ENCODE measurements at places on chromosomes 7 and 10. TPM values are rescaled to one million over a fixed set of nuclear protein-coding genes. Genes with fewer than 3 reads are reported as not detected.

DNA sequence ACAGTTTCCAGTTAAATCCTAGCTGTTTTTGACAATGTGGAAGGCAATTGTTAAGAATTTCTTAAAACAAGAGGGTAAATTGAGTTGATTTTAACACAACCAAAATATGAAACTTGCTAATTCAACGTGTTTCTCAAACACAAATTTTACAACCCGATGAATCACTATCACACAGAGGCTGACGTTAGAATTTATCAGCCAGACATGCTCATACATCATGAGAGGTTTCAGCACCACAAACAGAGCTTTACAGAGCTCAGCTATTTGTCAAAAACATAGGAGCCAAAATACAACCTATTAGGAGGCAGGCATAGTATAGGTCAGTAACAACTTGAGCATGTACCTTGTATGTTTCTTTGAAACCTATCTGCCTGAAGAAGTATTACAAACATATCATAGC, 36.1 kb downstream of the LRRN3 start:
- H3K27me3 ChIP-seq = no peaks in the 10 kb centered on the region
- H3K4me1 ChIP-seq = no peaks in the 10 kb centered on the region
- no peak overlapping the region for H3K27ac ChIP-seq
- no peak overlapping the region for H3K4me3 ChIP-seq
- DNase-seq = no peak

GRCh38 chr7:157555313-157555712, 218.5 kb downstream of the DNAJB6 start:
- H3K4me3 ChIP-seq = no peak overlapping the region
- no peaks in the 10 kb centered on the region for H3K4me1 ChIP-seq
- no peaks in the 10 kb centered on the region for H3K27me3 ChIP-seq
- no peak overlapping the region for H3K27ac ChIP-seq

DNA sequence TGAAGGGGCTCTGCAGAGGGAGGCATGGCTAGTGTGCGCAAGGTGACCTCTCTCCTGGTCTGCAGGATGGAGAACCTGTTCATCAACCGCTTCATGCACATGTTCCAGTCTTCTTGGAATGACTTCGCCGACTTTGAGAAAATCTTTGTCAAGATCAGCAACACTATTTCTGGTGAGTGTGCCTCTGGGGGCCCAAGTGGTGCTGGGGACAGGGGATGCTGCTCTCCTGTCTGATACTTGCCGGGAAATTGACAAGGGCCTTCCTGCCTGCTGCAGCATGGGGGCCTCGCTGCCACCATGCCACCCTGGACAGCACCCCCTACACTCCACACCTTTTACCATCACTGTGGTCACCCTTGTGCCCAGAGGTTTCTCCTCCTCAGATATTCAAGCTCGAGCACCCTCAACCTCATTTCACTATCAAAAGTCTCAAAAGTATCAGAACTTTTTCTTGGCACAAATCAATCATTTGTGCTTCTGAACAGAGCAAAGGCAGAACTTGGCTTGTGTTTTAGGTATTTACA, 50.0 kb downstream of the ALOX5 start:
- no peak overlapping the region for H3K4me3 ChIP-seq
- DNase-seq = no peak
- H3K36me3 ChIP-seq = no peaks in the 10 kb centered on the region
- peaks cover 8% of the 10 kb centered on the region for H3K4me1 ChIP-seq

GRCh38 chr7:91127959-91128358, 136.3 kb upstream of the FZD1 start:
- H3K4me1 ChIP-seq = no peaks in the 10 kb centered on the region
- no peak overlapping the region for H3K27ac ChIP-seq
- DNase-seq = no peak

GRCh38 chr10:122033224-122033926, 44.4 kb downstream of the TACC2 start:
- no peak overlapping the region for H3K27ac ChIP-seq
- peaks cover 16% of the 10 kb centered on the region for H3K36me3 ChIP-seq
- DNase-seq = peak; percentile 64
- no peak overlapping the region for H3K4me3 ChIP-seq
- no peaks in the 10 kb centered on the region for H3K27me3 ChIP-seq
- peaks cover 4% of the 10 kb centered on the region for H3K4me1 ChIP-seq

DNA sequence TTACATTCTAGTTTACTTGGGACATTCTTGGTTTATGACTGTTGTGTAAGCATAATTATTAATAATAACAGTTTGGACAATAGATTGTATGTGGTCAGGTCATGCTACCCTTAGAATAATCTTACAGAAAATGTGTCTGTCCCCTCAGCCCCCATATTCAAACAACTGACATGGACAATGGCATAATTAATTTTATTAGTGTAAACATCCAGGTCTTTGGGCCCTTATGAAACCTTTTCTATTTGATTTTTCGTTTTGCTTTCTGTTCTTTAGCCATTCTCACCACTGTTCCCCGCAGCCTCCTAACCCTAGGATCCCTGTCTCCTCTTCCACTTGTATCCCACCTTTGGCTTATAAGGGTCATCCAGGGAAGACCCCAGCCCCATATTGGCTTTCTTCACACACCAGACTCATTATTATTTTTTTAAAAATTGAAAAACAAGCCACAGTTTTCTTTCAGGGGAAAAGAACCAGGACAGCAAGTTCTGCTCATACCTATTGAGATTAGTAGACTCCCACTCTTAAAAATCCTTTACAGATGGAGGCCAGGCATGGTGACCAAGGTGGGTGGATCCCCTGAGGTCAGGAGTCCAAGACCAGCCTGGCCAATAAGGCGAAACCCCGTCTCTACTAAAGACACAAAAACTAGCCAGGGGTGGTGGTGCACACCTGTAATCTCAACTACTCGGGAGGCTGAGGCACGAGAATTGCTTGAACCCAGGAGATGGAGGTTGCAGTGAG, 11.5 kb downstream of the VIM start:
- no peak for DNase-seq
- no peaks in the 10 kb centered on the region for H3K27me3 ChIP-seq
- peaks cover 5% of the 10 kb centered on the region for H3K36me3 ChIP-seq
- no peak overlapping the region for H3K27ac ChIP-seq
- H3K4me3 ChIP-seq = no peak overlapping the region

DNA sequence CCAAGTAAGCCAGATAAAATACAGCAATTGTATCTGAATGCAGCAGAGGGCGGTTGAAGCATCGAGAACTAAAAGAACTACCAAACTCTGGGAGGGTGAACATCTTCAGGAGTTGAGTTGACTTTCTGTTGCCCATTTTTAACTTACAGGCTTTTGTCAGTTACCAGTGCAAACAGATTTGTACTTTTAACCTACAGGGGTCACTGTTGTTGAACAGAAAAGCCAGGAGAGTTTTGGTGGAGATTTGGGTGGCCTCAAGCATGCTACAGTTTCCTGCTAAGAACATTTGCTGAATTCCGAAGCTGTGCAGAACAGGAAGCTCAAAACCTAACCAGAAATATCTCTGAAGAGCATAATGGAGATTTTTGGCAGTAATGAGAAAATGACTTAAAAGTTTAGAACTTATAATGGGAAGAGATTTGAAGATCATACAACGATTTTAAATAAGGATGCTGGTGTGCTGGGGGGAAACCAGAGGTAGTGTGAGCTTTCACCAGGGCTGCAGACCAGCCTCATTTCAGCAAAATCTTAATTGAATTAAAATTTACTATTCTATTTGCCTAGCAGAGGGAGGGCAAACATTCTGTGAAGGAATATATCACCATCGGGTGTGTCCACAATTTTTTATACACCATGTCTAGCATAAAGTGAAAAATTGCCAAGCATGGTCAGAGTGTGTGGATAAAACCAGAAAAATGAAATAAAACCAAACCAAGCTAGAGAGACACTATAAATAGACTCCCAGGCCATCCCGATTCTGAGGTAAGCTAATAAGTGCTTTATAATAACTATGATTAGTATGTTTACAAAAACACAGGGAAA, 208.6 kb upstream of the CCDC6 start:
- peaks cover 9% of the 10 kb centered on the region for H3K36me3 ChIP-seq
- no peak overlapping the region for H3K27ac ChIP-seq
- DNase-seq = peak; percentile 44
- no peaks in the 10 kb centered on the region for H3K27me3 ChIP-seq

- DNase-seq = peak; percentile 99
- H3K4me1 ChIP-seq = peaks cover 7% of the 10 kb centered on the region
- peak within 1 kb of the TSS; percentile 93 for H3K4me3 ChIP-seq
- no peaks in the 10 kb centered on the region for H3K27me3 ChIP-seq
Observed at GRCh38 chr7:4775250-4775847, at the start of gene AP5Z1. Gene AP5Z1 (plus strand): TSS chr7:4775623. CDS start chr7:4775716, 93 bp downstream.

- H3K27me3 ChIP-seq = peaks cover 42% of the 10 kb centered on the region
- no peak overlapping the region for H3K27ac ChIP-seq
- H3K4me3 ChIP-seq = peak overlapping the region; percentile 32
Observed at GRCh38 chr7:128271942-128272481, 30.9 kb downstream of the LEP start.

DNA sequence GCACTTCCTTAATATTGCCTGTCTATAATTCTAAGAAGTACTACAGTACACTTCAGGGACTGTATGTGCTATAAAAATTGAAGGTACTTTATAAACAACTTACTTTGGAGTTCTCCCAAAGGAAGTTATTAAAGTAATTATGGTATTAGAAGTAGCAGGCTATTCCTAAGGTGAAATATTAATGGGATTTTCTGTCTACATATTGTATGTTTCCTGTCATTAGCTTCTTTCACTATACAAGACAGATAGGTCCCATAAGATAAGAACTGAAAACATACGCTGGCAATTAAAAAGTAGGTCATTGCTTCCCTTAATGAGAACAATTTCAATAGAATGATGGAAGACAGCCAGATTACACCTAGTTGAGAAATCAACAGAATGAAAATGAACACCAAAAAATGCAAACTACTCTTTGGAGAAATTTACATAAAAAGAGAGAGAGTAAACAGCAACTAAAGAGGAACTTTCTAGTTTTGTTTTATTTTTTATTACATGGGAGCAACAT, 147.0 kb downstream of the HBP1 start:
- no peak for DNase-seq
- H3K36me3 ChIP-seq = peaks cover 2% of the 10 kb centered on the region
- no peaks in the 10 kb centered on the region for H3K27me3 ChIP-seq
- no peak overlapping the region for H3K27ac ChIP-seq
- no peaks in the 10 kb centered on the region for H3K4me1 ChIP-seq

- no peaks in the 10 kb centered on the region for H3K27me3 ChIP-seq
- no peak for DNase-seq
- no peaks in the 10 kb centered on the region for H3K36me3 ChIP-seq
Observed at GRCh38 chr7:92762851-92763250, 73.5 kb downstream of the CDK6 start.

- no peak overlapping the region for H3K27ac ChIP-seq
- DNase-seq = no peak
- no peak overlapping the region for H3K4me3 ChIP-seq
- H3K36me3 ChIP-seq = no peaks in the 10 kb centered on the region
Observed at GRCh38 chr10:88820748-88821401, 18.3 kb downstream of the LIPM start.

DNA sequence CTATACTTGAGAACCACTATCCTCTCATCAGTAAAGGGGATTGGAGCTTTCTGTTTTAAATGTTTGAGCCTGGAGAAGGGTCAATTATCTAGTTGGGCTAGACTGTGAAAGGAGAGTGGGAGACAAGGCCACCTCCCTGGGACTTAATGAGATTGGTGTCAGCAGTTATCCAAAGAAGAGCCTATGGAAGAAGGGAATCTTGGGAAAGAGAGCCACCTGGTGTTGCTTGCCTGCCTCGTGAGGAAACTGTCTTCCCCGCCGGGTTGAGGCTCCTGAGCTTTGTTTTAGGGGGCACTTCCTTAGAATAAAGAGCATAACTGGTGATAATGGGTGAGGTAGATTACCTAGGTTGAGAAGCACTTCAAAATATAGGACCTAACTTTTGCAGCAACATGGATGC, 32.0 kb upstream of the ABCB4 start:
- no peaks in the 10 kb centered on the region for H3K27me3 ChIP-seq
- H3K4me1 ChIP-seq = no peaks in the 10 kb centered on the region
- no peaks in the 10 kb centered on the region for H3K36me3 ChIP-seq
- DNase-seq = no peak
- no peak overlapping the region for H3K27ac ChIP-seq

DNA sequence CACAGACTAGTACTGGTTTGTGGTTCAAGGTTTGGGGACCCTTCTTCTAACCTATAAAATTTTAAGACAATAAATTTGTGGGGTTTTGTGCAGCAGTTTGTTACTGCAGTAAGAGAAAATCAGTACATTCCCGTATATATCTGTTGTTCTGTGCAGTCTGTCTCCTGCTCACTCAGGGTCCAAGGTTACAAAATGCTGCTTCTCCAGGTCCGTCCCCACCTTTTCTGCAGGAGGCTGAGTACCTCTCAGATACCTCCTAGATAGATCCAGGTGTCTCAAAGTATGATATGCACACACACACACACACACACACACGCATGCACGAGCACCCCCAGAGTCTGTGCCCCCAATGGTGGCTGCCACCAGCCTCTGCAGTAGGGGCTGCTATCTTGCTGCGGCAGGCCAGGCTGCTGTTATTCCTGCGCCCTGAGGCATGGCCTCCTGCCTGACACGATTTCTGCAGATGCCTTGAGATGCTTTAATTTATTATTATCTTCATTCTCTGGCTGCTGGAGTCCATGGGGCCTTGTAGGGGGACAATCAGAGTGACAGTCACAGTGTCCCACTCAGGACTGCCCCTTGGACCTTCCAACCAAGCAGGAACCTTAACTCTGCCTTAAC, 25.2 kb upstream of the ASL start:
- H3K27ac ChIP-seq = no peak overlapping the region
- no peaks in the 10 kb centered on the region for H3K36me3 ChIP-seq
- no peak overlapping the region for H3K4me3 ChIP-seq
- DNase-seq = peak; percentile 74
- no peaks in the 10 kb centered on the region for H3K27me3 ChIP-seq

DNA sequence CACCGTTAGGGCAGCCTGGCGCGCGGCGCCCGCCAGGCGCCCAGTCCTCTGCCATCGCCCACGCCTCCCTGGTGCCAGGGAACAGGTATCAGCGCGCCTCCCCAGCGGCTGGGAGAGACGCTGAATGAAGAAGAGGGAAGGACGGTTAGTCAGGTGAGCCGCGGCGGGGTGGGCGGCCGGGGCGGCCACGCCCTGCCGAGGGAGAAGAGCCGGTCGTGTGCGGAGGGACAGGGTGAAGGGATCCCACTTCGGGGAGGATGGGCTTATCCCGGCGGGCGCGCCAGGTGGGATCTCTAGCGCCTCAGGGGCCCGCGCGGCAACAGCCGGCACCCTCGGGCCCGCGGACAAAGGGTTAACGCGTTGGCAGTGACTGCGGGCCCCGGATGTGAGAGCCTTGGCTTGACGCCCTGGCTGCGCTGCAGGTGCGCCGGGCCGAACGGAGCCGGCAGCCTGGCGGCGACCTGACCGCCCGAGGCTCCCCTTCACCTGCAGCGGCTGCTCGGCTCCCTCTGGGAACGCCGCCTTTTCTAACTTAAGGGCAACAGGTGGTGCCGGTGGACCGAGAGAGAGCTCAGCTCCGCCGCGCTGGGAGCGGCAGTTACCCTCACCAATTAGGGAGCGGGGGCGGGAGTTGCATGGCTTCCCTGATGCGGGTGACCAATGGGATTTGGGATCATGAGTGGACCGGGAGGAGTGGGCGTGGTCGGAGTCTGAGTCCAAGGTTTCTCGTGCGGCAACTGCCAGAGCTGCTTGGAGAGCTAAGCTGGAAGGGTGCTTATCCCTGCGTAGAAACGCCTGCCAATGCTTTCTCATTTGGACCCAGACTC, at the start of gene ARL4A:
TSS of gene ARL4A (plus strand) at position 743 of the 827 bp plus-strand sequence. CDS start 622 bp downstream, outside the sequence.
- no peaks in the 10 kb centered on the region for H3K4me1 ChIP-seq
- H3K4me3 ChIP-seq = peak within 1 kb of the TSS; percentile 76
- H3K36me3 ChIP-seq = no peaks in the 10 kb centered on the region

The EVX1 gene
- not detected for polyA plus RNA-seq

The UCN3 gene
- 1.9 TPM for polyA plus RNA-seq

The SMURF1 gene
- polyA plus RNA-seq = 6.3 TPM

Data from small intestine (tissue), 16 donors.